ENCODE measurements at places on chromosomes 12 and 14. TPM values are rescaled to one million over a fixed set of nuclear protein-coding genes. Genes with fewer than 3 reads are reported as not detected.

BHLHE41 gene
- total RNA-seq = 5.5 TPM

KRT6C gene
- not detected for total RNA-seq

CFAP54 gene
- 36.0 TPM for total RNA-seq

SERPINA12 gene
- not detected for total RNA-seq

NUAK1 gene
- total RNA-seq = 26.8 TPM

CEBPE gene
- not detected for total RNA-seq

CLEC9A gene
- not detected for total RNA-seq

Measured in diencephalon (tissue), 1 donor.